ENCODE measurements at places on chromosomes 12 and 14. TPM values are rescaled to one million over a fixed set of nuclear protein-coding genes. Genes with fewer than 3 reads are reported as not detected.

DNA sequence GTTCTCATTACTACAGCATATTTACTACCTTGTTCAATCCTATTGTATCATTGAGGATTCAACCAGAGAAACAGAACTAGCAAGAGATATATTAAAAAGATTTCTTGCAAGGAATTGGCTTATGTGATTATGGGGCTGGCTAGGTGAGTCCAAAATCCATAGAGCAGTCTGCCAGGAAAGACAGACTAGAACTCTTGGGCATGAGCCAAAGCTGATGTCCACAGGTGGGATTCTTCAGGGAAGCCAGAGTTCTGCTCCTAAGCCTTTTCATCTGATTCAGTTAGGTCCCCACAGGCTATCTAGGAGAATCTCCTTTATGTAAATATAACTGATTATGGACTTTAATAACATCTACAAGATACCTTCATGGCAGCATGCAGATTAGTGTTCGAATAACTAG, 26.0 kb downstream of the PELI2 start:
- no peak for DNase-seq

RPS6KL1 gene
- total RNA-seq: 26.5 TPM

- DNase-seq: no peak
These were observed 633 bp upstream of the RNU4-2 start for GRCh38 chr12:120292411-120292660.

DNA sequence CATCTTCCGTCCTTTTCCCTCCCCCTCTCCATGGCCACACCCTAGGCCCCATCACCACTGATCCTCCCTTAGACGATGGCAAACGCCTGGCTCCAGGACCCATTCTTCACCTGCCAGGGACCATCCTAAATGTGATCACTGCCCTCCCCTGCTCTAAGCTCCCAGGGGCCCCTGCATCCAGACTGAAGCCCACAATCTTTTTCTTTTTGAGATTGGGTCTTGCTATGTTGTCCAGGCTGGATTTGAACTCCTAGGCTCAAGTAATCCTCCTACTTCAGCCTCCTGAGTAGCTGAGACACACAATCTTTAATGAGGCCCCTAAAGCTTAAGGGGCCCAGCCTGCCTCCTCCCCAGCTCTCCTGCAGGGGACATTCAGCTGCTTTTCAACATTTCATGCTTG, 15.3 kb downstream of the RBM19 start:
- no peak for DNase-seq

TEX22 gene
- total RNA-seq: 0.31 TPM

TMEM63C gene
- total RNA-seq: 10.8 TPM

DNA sequence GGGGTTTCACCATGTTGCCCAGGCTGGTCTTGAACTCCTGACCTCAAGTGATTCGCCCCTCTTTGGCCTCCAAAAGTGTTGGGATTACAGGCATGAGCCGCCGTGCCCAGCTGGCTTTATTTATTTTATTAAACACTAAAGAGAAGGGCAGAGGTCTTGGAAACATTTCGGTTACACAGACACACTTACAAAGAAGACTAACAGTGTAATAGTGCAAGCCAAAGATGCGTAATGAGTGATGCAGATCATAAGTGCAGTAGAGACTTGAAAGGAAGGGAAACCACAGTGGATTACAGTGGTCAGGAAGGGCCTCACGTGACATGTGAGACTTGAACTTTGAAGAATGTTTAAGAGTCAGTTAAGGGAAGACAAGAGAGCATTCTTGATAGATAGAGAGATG, 33.9 kb upstream of the CDK17 start:
- DNase-seq: no peak

DNA sequence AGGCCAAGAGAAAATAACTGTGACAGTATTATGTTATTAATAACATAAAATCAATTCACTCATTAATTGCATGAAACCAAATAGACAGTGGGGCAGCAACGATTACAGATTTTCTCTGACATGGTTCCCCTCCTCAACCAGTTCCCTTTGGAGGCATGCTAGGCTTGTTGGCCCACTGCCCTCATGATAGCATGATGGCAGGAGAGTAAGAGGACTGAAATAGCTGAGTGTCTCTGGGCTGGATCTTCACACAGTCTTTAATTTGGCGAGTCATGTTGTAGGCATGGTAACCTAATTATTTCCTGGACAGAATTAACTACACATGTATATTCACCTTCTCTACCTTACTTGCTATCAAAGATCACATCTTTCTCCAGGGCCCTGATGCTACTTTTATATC, 266.2 kb upstream of the PELI2 start:
- DNase-seq: no peak

DNA sequence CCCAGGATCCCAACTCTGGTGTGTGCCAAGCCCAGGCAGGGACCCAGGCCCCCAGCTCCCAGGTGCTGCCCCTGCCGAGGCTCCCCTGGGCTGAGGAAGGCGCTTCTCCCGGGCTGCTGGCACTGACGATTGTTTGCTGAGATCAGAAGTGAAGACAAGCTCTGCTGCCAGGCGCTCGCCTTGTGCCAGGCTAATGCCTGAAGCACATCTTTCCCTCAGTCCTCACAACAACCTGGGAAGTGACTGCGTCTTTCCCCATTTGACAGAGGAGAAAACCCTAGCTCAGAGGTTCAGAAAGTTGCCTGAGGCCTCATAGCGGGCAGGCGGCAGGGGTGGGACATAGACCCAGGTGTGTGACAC, 36.8 kb downstream of the ANKRD9 start:
- DNase-seq: no peak

GRCh38 chr14:95071649-95072280, 85.6 kb downstream of the DICER1 start:
- DNase-seq: no peak

GRCh38 chr12:65612440-65612839, 211.8 kb upstream of the HMGA2 start:
- DNase-seq: no peak

KLRD1 gene
- 0.16 TPM for total RNA-seq

- DNase-seq: no peak
These were observed 52.3 kb downstream of the IRAK3 start for GRCh38 chr12:66241061-66242043.

GRCh38 chr14:42437809-42438208, 831.1 kb downstream of the LRFN5 start:
- no peak for DNase-seq

- no peak for DNase-seq
These were observed 906 bp downstream of the MARK3 start for GRCh38 chr14:103385929-103386712.

GRCh38 chr12:535396-535795, 75.7 kb downstream of the B4GALNT3 start:
- DNase-seq: no peak

DNA sequence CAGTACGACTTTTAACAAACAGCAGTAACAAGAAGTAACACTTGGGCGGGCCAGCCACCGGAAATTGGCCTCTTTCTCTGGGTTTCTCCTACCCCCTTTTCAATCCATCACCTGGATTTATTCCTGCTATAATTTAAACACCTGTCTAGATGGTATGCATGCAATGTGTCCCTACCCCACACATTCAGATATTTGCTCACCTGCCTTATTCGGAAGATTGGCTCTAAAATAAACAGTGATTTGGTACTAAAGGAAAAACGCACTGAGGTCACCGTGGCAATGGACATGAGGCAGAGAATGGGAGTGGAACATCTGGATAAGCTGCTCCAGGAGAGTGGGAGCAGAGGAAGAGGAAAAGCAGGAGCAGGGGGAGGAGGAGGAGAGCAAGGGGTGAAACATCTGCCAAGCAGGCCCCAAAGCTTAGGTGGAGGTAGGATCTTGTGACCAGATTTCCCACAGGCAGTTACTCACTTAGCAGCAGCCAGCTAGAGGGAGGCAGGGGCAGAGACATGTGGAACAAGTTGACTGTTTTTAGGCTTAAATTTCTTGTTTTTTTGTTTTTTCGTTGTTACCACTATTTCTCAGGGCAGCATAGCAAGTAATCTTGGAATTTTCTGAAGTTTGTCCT, 150.9 kb downstream of the TTLL5 start:
- no peak for DNase-seq

TAS2R31 gene
- 25.0 TPM for total RNA-seq

- no peak for DNase-seq
These were observed 24.5 kb downstream of the HRK start for GRCh38 chr12:116856729-116857128.

- no peak for DNase-seq
These were observed 509.1 kb downstream of the PCNX1 start for GRCh38 chr14:71416392-71416791.

- no peak for DNase-seq
These were observed 67.8 kb downstream of the GALNT8 start for GRCh38 chr12:4787965-4788364.

- no peak for DNase-seq
These were observed 39.2 kb upstream of the AMN1 start for GRCh38 chr12:31768046-31768445.

DNA sequence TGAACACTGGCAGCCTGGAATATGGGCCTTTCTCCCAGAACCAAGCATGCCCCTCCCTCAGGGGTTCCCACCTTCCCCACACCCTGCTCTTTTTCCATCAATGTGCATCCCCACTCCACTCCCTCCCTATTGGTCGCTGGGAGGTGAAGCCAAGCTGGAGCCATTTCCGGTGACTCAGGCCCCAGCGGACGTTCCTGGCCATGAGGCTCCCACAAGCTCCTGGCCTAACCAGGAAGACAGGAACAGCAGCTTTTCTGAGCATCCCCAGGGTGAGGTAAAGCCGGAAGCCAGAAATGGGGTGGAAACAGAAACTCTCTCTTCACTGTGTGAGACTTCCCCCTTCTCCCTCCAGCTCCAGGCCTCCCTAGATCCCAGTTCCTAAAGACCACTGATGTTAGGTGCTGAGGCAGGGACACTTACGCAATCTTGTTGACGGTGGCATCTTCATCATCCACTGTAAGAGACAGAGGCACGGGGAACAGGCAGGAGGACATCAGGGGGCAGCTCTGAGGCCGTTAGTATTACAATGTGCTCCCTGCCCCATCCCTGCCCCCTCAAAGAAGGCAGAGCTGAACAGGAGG, 5.1 kb downstream of the LMBR1L start:
- DNase-seq: no peak

All from occipital lobe (tissue), 3 donors.